ENCODE measurements at places on chromosomes 16 and 17.

GRCh38 chr16:67718668-67719047 lies 458 bp downstream of the GFOD2 start:
- DNase-seq, result no peak

DNA sequence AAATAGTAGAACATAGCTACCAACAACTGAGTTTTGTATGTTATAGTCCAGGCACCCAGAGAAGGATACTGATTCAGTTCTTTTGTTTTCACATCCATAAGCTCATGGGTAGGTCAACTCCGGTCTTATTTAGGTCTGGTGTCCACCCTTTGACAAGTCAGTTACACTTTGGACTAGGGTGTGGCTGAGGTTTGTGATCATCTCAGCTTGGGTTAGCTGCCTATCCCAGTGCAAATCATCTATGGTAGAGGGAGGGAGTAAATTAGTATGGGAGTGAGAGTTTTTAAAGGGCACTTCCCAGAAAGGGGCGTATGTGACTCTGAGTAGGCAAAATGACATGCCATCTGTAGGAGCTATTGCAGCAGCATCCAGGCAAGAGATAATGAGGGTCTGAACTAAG lies 66.1 kb downstream of the TANC2 start:
- peak; percentile 18 for DNase-seq

GRCh38 chr16:80940069-80940856 lies 66.4 kb downstream of the CMC2 start:
- DNase-seq, result no peak

- DNase-seq, result no peak
Observed at GRCh38 chr17:7894866-7895265, 6.3 kb downstream of the CHD3 start.

- no peak for DNase-seq
Observed at GRCh38 chr17:52505601-52506000, 347.1 kb upstream of the CA10 start.

- no peak for DNase-seq
Observed at GRCh38 chr17:11637796-11638195, 39.5 kb downstream of the DNAH9 start.

DNA sequence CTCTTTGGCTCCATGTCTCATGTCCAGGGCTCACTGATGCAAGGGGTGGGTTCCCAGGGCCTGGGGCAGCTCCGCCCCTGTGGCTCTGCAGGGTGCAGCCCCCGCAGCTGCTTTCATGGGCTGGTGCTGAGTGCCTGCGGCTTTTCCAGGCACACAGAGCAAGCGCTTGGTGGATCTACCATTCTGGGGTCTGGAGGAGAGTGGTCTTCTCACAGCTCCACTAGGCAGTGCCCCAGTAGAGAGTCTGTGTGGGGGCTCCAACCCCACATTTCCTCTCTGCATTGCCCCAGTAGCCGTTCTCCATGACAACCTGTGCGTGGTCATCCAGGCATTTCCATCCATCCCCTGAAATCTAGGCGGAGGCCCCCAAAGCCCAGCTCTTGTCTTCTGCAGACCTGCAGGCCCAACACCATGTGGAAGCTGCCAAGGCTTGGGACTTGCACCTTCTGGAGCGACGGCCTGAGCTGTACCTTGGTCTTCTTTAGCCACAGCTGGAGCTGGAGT lies 5.2 kb downstream of the IL32 start:
- no peak for DNase-seq

DNA sequence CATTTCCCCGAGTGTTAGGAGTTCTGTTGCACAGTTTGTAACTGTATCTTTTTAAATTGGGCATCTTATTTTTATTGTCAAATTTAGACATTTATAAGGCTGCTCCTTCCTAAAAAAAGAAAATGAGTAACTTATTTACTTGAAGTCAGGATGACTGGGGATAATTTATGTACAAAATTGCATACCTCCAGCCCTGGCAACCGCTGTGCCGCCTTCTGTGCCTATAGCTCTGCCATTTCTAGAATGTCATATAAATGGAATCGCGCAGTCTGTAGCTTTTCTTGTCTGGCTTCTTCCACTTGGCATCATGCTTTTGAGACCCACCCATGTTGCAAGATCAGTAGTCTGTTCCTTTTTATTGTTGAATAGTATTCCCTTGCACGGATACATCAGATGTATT lies 29.0 kb upstream of the GAA start:
- DNase-seq, result no peak
